IMR-90 (cell line): ENCODE measurements at places on chromosomes 3 and 15.
A peak's percentile ranks its signal among the peaks of the same experiment; 100 is the strongest.

DNA sequence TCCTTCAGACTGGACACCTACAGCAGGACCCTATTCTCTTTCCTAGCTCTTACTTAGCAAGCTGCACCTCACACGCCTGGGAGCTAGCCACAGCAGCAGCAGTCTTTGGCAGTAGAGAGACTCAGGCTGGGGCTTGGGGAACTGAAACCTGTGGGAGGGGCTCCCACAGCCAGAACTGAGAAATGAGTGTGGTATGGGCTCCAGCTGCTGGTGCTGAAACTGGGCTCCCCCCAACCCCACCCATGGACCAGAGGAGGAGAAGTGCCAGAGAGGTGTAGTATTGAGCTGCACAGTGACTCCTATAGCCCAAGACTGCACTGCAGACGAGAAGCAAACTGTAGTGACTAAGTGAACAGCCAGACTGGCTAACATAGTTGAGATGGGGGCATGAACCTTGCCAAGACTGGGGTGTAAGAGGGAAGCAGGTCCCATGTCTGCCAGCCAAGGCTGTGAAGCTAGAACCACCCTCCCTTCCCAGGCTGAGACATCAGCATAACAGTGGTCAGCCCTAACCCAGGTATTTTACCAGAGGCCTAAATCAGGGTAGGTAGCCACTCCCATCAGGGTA lies 62.5 kb downstream of the MYO5A start:
- DNase-seq = no peak

DNA sequence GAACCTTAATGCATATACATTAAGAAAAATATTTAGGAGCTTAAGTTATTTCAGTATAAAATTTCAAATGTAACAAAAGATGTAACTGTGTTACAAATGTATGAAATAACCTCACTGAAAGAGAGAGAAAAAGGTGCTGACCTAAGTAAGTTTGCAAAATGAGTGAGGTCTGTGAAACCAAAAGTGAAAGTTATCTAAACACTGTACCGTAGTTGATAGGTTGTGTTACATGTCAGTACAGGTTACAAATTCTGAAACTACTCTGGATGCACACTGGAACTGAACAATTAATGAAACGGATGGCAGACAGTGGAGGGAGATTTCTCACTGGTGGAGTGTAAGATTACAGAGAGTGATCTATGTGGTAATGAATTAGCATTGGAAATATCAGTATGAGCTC lies 420.7 kb downstream of the ZNF385D start:
- no peak for DNase-seq

- DNase-seq = no peak
Measured at GRCh38 chr3:66344848-66345578, 124.2 kb downstream of the SLC25A26 start.

GRCh38 chr3:151979906-151980305 lies 106.5 kb downstream of the SUCNR1 start:
- DNase-seq = no peak

DNA sequence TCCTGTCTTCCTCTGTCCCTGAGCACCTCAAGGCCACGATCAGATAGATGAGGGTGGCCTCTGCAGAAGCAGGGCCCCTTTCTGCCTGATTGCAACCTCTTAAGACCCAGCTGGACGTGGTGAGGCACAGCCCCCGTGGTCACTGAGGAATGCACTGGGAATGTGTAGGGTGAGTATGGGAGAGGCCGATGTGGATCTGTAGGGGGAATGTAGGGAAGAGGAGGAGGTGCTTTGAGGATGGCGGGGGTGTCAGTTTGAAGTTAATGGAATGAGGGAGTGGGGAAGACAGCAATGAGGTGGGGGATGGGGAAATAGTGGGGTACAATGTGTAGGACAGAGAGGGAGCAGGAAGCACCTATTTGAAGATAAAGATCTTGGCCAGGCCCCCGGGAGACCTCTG lies 785 bp upstream of the IQCF5 start:
- no peak for DNase-seq

GRCh38 chr3:55296030-55296429 lies 191.1 kb downstream of the WNT5A start:
- DNase-seq = peak; percentile 80

GRCh38 chr3:117097351-117097750 lies 387.8 kb downstream of the TUSC7 start:
- peak; percentile 29 for DNase-seq

DNA sequence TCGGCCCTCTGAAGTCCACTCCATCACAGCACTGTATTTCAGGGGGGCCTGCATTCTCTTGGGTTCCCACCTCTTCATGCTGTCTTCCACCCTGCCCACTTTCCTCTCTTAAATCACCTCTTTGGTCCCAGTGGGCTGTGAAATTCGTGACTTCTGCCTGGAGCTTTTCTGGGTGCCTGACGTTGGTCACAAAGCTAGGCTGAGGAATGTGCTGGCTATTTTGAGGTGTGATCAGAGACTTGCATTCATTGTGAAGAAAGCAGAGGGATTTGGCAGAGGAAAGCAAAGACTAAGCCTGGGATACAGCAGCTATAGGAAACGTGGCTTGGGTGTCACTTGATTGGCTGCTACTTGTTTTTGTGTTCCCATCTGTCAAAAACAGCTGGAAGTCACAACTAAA lies 202.5 kb downstream of the SATB1 start:
- DNase-seq = no peak

- peak; percentile 27 for DNase-seq
Measured at GRCh38 chr3:126982126-126982470, 817 bp upstream of the PLXNA1 start.

GRCh38 chr15:73395671-73396070 lies 26.9 kb upstream of the HCN4 start:
- no peak for DNase-seq

DNA sequence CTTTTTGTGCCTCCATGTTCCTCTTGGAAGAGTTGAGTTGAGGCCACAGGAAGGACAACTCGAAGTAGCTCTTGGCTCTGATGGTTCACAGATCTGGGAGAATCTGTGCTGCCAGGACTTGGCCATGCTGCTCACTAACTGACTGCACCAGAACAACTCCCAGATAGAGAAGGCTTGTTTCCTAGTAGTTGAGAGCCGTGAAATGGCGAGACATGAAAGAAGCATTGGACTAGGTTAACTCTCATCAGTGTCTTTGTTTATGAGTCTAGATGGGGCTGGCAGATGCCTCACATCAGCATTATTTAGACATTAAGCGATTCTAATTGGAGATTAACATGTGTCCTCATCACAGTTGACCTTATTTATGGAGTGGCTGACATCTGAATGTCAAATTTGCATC lies 92.9 kb upstream of the AGBL1 start:
- no peak for DNase-seq

GRCh38 chr15:47409600-47409999 lies 307.7 kb upstream of the SEMA6D start:
- peak; percentile 58 for DNase-seq

DNA sequence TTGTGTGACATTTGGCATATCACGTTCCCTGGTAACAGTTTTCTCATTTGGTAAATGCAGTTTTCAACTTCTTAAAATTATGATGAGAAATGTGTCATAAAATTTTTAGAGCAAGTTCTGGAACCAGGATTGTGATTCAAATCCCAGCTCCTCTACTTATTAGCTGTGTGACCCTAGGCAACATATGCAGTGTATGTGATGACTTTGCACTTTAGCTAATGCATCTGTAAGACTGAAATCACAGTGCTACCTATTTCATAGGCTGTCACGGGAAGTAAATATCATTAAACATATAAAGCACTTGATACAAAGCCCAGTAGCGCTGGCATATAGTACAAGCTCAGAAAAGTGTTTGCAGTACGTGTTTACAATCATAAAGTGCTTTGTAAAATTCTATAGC lies 419.4 kb downstream of the GRM7 start:
- DNase-seq = no peak

DNA sequence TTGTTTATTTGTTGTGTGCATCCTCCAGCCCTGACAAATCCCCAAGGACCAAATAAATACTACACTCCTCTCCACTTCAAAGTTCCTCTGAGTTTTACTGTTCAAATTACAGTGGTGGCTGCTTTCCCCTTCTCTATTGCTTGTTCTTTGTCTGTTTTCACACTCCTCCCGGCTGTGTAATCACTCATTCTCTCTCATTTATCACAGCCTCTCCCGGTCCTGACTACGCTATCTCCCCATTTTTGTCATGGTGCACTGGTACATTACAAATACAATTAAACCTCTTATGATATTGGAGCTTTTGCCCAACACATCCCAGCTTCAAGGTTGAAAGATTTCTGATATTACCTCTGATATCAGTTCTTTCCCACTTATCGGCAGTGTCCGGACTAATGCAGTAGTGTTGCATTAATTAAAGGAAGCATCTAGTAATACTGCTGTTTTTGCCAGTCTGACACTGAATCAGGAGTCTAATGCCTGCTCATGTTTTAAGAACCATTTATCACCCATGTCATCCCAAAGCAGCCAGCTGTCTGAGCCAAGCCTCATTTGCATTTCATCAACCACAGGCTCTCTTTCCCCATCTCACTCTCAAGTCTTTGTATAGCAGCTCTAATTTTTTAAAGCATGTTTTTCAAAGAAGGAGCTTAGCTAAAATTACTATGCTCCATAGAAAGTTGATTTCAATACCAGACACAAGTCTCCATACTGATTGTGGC lies 740.5 kb downstream of the ROBO2 start:
- no peak for DNase-seq

GRCh38 chr15:99717161-99718009 lies 15.9 kb downstream of the LYSMD4 start:
- DNase-seq = no peak

- no peak for DNase-seq
Measured at GRCh38 chr3:46367811-46368210, 2.9 kb upstream of the CCR5 start.

- no peak for DNase-seq
Measured at GRCh38 chr15:68578980-68579935, at the start of gene CORO2B. TSS of gene CORO2B (plus strand) at chr15:68578993. CDS start at chr15:68579263, 270 bp downstream.

GRCh38 chr3:28841441-28841840 lies 439.4 kb upstream of the RBMS3 start:
- DNase-seq = no peak

GRCh38 chr3:146161663-146162002 lies 649 bp upstream of the PLOD2 start:
- peak; percentile 63 for DNase-seq

GRCh38 chr3:112629425-112629824 lies 11.5 kb downstream of the CCDC80 start:
- peak; percentile 93 for DNase-seq

DNA sequence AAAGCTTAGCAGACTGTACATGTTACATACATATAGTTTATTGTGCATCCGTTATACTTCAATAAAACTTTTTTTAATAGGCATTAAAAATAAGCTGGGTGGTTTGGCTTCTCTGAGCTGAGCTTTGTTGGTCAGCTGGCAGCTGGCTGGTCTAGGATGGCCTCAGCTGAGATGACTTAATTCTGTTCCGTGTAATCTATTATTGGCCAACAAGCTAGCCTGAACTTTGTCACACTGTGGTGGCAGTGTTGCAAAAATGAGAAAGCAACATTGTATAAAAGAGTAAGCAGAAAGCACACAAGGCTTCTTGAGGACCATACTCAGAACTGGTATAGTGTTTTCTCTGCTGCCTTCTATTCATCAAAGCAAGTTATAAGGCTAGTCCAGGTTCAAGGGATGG lies 45.2 kb downstream of the CGGBP1 start:
- no peak for DNase-seq

- no peak for DNase-seq
Measured at GRCh38 chr3:13324835-13325501, 95.2 kb downstream of the NUP210 start.

DNA sequence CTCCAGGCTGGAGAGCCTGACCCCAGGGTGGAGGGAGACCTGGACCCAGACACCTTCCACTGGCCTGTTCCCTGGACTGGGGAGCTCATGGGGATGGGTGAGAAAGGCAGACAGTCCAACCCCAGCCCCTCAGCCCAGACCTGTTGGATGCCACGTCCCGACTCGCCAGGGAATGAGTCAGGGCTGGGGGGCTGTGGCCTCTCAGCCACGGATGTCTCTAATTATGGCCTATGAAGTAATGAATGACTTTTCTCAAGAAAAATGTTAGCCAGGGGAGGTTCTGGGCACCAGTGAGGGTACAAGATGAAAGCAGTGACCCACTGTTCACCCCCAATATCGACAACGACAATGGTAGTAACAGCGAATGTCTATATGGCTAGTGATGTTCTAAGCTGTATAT lies 107.0 kb upstream of the RPL32 start:
- DNase-seq = peak; percentile 34

DNA sequence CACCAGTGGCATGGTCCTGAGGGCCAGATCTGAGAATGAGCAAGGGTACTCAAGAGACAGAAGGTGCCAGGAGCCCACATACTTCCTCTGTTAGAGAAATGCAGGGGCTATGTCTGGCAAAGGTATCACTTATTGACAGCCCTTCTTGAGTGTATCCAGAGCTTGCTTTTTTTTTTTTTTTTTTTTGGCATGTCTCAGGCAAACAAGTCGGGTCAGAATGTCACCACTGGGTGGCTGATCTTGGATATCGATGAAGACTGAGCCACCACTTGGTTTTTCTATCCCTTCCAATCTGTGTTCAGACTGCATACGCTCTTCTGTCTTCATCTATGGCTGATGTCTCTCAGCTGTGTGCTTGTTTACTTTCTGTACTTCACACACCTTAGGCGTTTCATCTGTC lies 363.4 kb upstream of the C2CD4B start:
- DNase-seq = no peak

- no peak for DNase-seq
Measured at GRCh38 chr3:190238871-190239270, 83.4 kb downstream of the CLDN1 start.

GRCh38 chr3:14823910-14824629 lies 5.3 kb downstream of the FGD5 start:
- no peak for DNase-seq

DNA sequence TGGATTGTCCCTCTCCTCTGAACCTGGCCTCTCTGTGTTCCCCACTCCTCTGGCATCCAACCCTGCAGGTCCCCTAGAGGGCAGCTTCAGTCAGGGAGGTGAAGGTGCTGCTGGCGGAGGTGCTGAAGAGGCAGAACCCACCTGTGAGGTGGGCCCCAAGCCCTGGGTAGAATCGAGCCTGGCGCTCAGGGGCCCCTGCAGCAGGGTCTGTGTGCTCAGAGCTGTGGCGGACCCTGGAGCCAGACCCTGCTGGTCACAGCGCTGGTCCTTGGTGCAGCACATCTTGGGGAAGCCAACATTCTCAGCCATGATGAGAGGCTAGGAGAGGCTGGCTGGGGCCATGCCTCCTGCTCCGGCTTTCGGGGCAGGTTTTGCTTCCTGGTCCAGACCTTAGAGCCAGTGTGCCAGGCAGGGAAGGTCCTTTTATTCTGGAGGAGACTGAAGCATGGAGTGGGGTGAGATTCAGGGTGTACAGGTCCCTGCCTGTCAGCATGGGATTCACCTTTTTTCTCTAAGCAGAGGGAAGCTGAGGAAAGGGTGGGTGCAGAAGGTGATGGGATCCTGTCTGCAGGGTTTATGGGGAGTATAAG lies 54.7 kb upstream of the TAMM41 start:
- DNase-seq = no peak
